ENCODE measurements at places on chromosomes 11 and 22.

DNA sequence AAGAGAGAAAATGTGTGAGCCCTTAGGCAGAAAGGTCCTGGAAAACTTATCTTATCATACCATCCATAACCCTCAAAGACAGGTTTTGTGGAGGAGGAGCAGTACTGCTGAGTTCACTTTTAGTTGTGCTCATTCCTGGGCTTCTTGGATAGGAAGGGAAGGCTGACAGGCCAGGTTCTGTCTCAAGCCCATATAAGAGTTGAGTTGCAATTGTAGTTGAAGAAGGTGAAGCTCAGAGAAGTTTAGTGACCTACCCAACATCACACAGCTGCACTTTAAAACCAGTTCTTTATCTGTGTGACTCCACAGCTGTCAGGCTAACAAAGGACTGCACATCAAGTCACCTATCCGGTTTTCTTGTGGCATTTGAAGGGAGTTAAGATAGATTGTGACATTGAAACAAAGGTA lies 13.0 kb downstream of the TEAD1 start:
- DNase-seq = no peak

DNA sequence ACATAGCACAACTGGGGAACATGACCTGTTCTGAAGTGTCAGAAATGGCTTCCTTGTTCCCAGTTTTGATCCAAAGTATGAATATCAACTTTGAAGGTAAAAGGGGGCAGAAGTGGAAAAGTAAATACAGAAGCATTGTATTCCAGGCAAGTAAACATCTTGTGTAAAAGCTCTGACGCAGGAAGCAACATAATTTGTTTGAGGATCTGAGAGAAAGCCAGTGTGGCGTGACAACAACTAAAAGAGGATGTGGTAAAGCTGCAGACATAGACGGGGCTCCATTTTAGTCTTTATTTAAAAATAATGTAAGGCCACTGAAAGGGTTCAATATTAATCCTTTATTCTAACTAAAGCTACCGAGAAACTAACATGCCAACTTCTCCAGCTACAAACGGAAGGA lies 310.2 kb downstream of the DLG2 start:
- no peak for DNase-seq

GRCh38 chr11:73188301-73188700 lies 29.8 kb upstream of the P2RY2 start:
- DNase-seq = no peak

GRCh38 chr11:76186776-76187279 lies 19.5 kb downstream of the WNT11 start:
- DNase-seq = peak; percentile 31

DNA sequence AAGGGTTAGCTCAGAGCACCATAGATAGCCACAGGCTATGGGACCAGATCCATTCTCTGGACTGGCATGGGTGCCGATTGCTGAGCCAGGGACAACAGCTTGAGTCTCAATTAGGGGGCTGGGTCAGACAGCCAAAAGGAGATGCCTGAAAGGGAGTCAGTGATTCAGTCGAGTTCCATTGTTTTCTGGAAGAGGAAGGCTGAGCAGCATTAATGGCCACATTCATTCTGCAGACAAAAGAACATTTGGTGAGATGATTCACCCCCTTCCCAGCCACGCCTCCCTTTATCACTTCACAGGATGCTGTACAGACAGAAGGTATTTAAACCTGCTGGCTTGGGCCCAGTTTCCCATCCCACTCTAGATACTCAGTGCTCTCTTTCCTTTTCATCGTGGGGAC lies 131.9 kb downstream of the ADAMTS15 start:
- DNase-seq = peak; percentile 69

GRCh38 chr22:42949159-42949558 lies 65.8 kb downstream of the PACSIN2 start:
- DNase-seq = no peak

- DNase-seq = no peak
These were observed 38.6 kb upstream of the HSPA8 start for GRCh38 chr11:123100379-123101085.

- DNase-seq = no peak
These were observed 20.2 kb upstream of the VSTM5 start for GRCh38 chr11:93870616-93871015.

DNA sequence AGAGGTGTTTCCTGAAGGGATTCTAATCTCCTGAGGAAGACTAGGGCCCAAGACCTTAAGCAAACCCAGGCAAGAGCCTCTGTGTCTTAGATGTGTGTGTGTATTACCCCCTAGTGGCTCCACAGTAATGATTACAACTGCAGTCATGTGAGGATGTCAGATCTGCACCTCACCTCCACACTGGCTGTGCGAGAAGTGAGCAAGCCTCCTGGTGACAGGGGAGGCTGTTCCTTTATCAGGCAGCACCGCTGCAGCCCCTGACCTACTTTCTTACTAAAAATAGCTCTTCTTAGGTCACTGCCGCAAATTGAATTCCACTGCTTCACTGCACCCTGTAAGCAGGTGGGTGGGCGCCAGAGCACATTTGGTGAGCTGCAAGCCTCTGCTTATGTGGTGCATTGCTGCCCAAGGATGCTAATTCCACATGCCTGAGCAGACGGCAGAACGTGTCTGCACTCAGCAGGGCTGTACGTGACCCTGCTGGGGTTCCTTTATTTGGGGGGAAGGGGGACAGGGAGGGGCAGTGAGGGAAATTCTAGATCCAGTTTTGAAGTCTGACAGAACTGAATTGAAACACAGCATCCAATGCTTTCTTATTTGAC lies 112.4 kb downstream of the KCNC1 start:
- DNase-seq = no peak

GRCh38 chr11:12199231-12199948 lies 89.0 kb downstream of the MICAL2 start:
- DNase-seq = no peak

GRCh38 chr11:8059030-8059429 lies 22.0 kb upstream of the TUB start:
- DNase-seq = no peak

DNA sequence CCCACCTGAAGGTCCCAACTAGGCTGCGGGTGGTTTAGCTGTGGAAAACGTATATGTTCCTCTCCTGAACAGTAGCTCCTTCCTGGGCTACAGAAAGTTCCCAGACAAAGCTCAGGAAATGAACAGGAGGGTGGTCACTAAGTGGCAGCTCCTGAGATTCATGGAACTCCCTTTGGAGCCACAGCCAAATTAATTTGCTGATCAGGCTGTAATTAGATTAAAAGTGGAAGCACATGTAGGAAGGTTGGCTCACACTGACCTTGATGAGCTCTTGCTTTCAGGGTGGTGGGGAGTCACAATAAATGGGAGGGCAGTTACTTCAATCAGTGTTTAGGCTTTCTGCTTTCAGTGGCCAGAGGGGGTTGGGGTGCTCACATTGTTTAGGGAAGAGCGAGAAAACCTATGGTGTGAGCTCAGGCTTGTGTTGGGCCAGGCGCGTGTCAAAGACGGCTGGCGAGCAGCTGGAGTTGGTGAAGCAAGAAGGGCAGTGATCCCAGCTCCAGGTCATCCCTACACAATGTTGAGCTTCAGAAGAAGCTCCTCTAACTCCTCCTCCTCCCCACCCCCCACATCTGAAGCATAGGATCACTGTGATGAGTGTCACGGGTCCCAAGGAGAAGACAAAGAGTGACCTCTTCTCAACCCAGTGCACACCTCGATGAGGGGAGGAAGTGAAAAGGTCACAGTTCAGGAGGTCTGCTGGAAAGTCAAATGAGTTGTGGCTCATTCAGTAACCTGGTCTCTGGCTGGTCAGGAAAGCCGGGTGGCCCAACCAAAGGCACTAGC lies 42.5 kb downstream of the CLPB start:
- no peak for DNase-seq

- DNase-seq = no peak
These were observed 77.0 kb upstream of the GRK3 start for GRCh38 chr22:25487508-25487907.

DNA sequence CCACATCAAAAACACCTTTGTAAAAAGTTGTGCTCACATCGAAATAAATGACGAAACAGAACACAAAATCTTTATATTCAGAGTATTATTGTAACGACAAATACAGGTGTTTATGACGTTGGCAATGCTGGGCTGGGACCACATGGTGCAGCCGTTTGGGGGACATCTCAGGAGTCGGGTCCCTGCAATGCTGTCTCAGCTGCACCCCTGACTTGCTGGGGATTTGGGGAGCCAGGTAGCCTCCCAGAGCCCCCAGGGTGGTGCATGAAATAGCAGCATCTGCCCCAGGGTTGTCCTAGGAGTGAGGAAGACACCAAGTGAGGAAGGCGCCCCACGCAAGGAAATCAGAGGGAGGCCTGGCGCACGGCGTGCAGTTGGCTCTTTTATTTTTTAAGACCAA lies 1526.8 kb downstream of the BRD1 start:
- no peak for DNase-seq

GRCh38 chr22:44880610-44881290 lies 128.4 kb downstream of the ARHGAP8 start:
- DNase-seq = no peak

GRCh38 chr11:58526721-58527120 lies 18.8 kb upstream of the OR5B21 start:
- no peak for DNase-seq

GRCh38 chr22:33380789-33381530 lies 322.8 kb upstream of the SYN3 start:
- DNase-seq = no peak

- no peak for DNase-seq
These were observed 6.4 kb downstream of the OR52A5 start for GRCh38 chr11:5131584-5132335.

GRCh38 chr22:45008186-45008681 lies 1.6 kb downstream of the PHF21B start:
- no peak for DNase-seq

DNA sequence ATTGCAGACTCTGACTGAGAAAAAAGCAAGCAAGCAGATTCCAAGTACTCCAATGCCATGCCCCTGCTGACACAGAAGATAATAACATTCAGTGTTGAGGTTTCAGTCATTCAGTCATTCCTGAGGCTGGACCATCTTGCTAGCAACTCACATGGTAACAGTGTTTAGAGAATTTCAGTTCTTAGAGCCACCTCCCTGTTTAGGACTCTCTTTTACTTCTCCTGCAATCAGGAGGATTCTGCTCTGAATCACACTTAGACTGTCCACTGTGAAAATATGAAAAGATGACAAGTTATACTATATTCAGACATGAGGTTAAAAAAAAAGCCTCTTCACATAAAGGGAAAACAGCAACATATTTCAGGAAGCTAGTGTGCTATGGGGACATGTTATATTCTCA lies 183.9 kb upstream of the CTSC start:
- DNase-seq = no peak

Measured in C1 segment of cervical spinal cord (tissue), 14 donors.